ENCODE measurements at places on chromosomes 11 and 22.

DNA sequence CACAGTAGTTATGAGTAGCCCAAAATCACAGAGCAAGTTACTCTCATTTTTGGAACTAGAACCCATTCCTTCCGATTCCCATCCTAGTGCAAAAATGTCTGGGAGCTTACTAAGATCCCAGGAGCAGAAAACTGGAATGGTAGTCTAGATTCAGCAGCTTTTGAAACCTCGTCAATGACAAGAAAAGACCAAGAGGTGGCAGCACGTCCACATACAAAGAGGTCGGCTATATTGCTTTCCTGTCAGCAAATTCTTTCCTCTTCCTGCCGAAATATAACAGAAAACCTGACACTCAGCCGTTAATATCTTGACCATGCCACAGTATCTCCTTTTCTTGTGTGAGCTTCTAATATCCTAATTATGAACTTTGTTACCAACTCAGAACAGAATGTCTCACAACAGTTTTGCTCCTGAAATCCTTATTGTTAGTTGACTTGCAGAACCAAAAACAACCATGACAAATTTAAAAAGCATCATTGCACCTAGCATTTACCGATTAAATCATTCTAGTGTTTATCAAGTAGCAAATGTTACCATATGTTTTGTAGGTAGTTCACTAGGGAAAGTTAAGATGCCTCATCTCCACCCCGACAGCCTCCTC is 92.8 kb upstream of the OR9G4 start:
- DNase-seq = no peak

DNA sequence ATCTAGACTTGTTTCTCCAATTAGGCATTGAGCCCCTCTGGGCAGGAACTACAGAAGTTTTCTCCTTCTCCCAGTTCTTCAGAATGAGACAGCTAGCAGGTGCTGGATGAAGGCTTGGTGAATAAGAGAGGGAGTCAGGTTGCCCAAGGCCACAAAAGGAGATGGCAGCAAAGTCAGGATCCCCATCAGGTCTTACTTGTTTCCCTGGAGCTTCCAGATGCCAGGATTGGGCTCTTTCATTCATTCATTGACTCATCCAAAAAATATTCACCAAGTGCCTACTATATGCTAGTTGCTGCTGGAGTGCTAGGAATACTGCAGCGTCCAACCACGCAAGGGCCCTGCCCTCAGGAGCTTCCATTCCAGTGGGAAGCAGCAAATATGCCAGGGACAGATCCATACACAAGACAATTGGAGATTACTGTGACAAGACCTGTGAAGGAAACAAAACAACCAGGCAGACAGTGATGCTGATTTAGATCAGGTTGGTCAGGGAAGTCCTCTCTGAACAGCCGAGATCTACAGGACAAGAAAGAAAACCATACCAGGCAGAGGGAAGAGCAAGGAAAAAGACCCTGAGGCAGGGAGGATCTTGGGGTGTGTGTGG is 24.6 kb upstream of the LMO1 start:
- DNase-seq = no peak

- DNase-seq = no peak
Observed at GRCh38 chr11:29127461-29127860, 889.4 kb downstream of the KCNA4 start.

GRCh38 chr11:114564831-114565230 is 5.2 kb upstream of the NXPE1 start:
- DNase-seq = no peak

GRCh38 chr11:5226732-5227310 is at the start of gene HBB:
Gene HBB (minus strand): TSS chr11:5227071. CDS start chr11:5227021, 50 bp downstream.
- no peak for DNase-seq

DNA sequence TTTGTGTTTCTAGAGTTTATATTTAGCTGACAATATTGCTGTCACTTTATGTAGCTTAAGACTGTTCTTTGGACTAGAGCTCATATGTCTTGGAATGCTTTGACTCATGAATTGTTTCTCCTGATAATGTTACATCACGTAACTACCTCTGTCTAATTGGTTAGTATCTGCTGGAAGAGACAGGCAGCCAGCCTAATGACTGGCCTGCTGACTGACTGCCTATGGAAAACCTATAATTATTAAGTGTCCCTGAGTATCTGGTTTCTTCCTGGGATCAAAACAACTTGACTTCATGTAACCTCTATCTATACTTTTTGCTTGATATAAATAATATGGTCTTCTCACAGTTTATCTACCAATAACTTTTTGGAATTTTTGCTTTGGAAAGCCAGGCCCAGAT is 9.4 kb downstream of the SOX6 start:
- DNase-seq = no peak

- DNase-seq = no peak
Observed at GRCh38 chr11:88950975-88951374, 114.8 kb downstream of the GRM5 start.

DNA sequence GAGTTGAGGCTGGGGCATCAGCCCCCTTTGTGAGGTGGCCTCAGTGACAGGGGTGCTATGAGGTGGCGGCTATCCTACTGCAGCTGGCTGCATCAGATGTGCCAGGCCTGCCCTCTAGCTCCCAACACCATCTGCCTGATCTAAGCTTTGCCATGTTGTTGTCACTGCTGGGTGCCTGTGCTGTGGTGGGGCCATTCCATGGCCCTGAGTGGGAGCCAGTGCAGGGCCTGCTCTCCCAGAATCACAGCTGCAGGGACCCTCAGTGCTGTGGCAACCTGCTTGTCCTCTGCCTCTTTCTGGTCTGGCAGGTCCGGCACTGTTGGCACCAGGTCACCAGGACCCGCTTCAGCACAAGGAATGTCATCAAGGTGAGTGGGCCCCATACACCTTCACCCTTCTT is 1.8 kb upstream of the SNU13 start:
- DNase-seq = no peak

DNA sequence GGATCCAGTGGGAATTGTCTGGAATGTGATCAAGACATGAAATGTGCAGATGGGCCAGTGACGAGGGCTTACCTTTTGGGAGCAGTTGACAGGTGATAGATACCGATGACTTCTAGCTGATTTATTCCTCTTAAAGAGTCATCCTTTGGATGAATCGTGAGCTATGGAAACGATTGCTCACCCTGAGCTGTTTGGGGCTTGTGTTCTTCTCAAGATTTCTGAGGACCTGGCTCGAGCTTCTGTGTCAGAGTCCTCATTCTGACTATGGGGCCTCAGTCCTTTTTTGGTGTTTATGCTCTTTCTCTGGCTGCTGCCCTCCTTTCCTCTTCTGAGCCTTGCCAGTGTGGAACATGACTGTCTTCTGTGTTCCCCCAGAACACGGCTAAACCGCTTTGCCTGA is 11.9 kb upstream of the AMPD3 start:
- DNase-seq = no peak

- DNase-seq = no peak
Observed at GRCh38 chr22:28594797-28595462, 84.7 kb downstream of the TTC28 start.

DNA sequence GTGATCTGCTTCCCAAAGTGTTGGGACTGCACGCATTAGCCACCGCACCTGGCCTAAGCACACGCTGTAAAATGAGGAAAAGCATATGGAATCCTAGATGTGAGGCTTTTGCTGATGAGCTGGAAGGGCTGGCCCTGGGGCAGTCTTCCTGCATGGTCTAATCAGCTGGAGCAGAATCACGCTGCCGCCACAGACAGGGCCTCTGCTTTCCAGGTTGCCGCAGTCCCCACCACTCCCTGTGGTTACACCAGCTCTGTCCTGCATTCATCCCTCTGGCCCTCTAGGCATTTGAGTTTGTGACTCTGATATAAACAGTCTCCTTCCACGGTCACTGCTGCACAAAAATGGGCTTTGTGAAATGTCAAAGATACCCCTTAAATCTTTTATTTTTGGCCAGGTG is 17.1 kb downstream of the RPS6KA4 start:
- no peak for DNase-seq

DNA sequence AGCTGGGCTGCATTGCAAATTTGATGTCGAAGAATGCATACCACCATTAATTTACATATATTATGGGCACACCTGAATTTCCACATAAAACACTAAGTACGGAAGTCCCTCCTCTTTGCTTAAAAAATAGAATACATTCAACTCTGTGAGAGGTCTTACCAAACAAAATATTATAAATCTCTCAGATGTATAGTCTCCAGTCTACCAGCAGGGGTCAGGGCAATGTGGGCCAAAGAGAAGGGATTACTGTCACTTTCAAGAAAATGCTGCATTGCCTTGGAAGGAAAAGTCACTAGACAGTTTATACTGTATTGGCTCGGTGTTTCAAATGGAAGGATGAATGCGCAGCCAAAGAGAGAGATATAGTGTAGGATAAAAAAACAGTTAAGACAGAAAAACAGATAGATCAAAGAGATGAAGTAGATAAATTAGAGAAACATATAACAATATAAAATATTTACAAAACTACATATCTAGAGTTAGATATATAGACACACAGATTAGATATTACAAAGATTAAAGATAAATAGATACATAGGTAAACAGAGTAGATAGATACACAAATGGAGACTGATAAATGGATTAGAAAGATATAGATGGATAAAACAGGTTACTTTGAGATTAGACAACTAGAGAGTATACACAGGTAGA is 20.9 kb downstream of the SERGEF start:
- no peak for DNase-seq

DNA sequence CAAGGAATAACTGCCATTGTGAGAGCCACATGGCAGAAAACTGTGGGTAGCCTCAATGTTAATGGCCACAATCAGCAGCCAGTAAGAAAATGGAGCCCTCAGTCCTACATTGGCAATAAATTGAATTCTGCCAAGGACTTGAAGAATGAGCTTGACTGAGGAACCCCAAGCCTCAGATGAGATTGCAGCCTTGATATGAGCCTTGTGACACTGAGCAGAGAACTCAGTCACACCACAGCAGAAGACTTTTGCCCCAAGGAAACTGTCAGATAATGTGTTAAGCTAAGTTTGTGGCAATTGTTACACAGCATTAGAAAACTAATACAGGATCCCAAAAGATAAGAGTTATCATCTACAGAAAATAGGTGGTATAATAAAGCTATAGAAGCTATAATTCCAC is 2.4 kb upstream of the TTC17 start:
- DNase-seq = no peak

GRCh38 chr11:94780432-94780831 is 12.3 kb downstream of the AMOTL1 start:
- no peak for DNase-seq

DNA sequence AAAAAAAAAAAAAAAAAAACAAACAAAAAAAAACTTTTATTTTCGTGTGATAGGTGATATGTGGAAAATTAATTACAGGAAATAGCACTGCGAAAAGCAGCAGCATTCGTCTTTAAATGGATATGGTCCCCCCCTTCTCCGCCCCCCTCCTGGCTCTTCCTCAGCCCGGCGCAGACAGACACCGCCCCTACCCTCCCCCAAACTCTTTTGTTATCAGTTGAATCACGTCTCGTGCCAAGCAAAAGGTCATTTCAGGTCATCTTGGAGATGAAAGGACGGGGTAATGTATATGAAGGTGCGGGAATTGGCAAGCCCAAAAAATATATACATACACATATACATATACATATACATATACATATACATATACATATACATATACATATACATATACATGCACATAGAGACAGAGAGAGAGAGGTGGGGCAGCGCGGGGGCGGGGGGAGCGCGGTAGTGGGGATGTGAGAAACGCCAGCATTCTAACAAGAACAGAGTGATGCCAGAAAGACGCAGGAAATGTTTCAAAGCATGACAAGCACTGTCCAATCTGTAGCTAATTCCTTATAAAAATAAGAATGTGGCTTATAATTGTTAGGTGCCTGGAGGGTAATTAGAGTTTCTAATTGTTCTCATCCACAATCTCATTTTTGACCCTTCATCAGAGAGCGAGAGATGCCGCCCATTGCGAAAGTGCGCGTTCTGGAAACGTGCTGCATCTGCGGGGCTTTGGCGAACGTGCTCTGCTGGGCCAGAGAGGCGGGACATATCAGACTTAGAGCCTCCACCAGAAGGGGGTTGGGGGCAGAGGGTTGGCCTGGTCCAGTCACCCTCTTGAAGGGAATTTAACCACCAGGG is 214.5 kb upstream of the UBASH3B start:
- DNase-seq = peak; percentile 43

DNA sequence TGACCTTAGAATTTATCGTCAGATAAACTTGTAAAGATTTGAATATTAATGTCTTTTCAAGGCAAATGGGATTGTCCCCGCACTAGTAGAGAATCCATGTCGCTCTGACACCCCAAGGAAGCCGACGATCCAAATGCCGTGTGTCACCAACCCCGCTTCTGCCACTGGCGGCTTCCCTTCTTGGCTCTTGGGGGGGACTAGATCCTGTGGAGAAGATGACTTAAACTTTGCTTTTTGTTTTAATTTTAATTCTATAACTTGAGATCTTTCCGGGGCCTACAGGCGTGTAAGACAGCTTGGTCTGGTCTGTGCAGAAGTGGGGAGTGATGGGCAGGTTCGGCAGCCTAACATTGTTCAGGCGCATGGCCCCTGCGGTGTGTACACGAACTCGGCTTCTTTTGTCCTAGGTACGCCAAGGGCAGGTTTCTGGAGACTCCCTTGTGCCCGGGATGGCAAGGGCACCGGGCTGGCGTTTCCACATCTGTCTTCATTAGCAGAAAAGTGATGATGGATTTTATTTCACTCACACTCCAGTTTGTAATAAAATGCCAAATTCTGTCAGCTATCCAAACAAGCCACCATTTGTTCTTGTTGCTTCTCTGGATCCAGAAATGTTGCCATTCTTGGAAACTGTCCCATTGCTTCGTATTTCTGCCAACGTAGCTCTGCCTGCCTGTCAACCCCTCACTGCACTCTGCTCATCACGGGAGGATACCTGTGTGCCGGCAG is 6.7 kb downstream of the YDJC start:
- no peak for DNase-seq

- DNase-seq = no peak
Observed at GRCh38 chr11:76768909-76769560, 14.1 kb upstream of the TSKU start.

DNA sequence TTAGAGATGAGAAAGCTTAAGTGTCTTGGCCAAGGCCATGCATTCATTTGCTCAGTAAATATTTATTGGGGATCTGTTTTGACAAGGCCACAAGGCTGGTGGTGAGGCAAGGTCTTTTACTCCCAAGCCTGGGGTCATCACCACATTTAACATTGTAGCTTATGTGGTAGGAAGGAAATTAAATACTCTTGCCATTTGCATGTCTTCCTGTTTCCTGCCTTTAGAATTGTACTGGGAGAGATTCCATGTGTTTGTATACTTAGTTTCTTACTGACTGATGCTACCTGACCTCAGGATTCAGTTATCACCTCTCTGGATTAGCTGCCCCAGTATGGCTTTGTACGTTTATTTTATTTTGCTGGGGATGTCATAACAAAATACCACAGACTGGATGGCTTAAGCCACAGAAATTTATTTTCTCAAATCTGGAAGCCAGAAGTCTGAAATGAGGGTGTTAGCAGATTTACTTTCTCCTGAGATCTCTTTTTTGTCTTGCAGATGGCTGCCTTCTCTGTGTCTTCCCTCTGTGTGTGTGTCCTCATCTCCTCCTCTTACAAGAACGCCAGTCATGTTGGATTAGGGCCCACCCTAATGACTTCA is 44.8 kb downstream of the SPECC1L start:
- DNase-seq = no peak
